HFF-Myc (cell line): ENCODE measurements at places on chromosomes 3 and 15.

- DNase-seq = no peak
Observed at GRCh38 chr3:195160908-195161434, 110.0 kb downstream of the XXYLT1 start.

GRCh38 chr15:40307421-40308211 is at the start of gene PLCB2:
PLCB2 (minus strand) TSS chr15:40307935; CDS start chr15:40307672, 263 bp downstream.
- no peak for DNase-seq

DNA sequence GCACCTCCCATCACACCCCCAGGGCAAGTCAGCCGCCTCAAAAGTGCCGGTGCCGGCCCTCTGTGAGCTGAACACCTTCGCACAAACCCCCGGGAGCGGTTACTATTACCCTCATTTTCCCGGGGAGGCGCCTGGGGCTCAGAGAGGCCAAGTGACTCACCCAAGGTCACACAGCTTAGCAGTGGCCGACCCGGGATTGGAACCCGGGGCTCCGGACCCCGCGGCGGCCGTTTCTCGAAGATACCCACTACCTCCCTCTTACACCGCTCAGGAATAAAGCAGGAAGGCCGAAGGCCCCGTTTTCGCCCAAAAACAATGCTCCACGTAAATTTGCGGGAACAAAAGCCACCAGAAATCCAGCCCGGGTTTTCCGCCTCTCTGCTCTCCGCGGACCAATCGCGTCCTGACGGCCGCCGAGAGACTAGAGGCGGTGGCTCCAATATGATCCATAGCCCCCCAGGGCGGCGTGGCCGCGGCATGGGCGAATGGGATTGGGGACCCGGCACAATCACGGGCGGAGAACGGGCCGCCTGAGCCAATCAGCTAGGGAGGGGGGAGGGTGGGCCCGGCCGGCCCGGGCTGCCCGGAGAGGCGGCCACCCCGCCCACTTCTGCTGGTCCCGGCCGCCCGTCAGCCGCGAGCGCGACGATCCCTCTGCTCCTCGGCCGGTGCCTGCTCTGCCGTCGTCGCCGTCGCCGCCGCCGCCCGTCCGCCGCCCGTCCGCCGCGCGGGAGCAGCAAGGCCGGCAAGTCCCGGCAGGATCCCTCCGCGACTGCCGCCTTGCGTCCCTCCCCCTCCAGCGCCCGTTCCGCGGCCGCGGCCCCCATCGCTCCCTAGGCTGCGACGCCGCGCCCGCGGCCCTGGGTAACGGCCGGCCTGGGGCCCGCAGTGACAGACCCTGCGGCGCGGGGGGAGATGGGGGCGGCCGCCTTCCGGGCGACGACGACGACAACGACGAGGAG is 177.0 kb downstream of the OR4M2 start:
- no peak for DNase-seq

GRCh38 chr15:63971427-63971805 is 74.9 kb downstream of the DAPK2 start:
- DNase-seq = no peak

DNA sequence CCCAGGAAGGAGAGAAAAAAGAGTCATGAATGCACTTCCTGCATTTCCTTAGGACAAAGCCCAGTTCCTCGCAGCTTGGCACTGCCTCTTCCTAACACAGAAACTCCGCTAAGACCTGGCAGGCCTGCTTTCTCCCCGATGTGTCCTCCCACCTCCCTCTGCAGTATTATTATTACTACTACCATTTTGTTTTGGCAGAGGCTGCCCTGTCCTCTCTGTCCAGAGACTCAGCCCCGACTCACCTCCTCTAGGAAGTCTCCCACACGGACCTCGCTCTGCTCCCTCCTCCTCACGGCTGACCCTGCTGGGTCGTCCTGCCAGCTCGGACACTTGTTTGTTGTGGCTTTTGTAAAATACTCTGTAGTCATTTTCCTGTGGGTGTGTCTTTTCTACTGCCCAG is 107.2 kb upstream of the HACD2 start:
- no peak for DNase-seq

DNA sequence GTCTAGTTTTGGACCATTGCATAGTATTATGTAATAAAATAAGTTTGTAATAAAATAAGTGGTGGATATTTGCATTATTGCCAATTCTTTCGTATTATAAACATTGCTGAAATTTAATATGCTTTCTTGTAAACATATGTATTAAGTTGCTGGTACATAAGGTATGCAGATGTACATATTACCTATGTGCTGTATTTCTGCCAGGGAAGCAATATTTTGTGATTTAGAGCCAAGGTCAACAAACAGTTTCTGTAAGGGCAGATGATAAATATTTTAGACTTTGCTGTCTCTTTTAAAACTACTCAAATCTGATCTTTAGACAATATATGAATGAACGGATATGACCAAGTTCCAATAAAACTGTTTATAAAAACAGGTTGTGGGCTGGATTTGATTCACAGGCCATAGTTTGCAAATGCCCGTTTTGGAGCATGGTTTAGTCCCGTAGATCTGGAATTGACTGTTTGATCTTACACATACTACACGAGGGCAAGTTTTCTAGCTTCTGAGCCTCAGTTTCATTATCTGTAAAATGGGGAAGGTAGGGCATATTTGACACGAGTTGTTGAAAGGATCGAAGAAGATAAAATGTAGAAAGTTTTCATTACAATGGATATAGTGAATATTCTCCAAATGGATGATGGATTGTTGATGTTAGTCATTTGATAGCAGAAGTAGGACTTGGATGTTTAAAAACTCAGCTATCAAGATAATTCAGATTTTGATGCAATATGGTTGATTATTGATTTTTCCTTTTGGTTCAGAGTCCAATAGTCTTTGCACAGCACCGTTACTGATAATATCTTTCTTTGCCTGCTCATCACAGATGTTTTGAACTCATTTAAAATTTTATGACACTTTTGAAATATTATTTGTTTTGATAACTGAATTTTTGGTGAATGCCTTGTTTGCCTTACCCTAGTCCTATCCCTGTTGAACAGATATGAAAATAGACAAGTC is 394.6 kb downstream of the FEZF2 start:
- peak; percentile 59 for DNase-seq
